ENCODE measurements at places on chromosomes 16 and 17.

GRCh38 chr17:68384471-68384870 lies 72.8 kb downstream of the WIPI1 start:
- DNase-seq, result no peak

- DNase-seq, result peak; percentile 18
Observed at GRCh38 chr16:80167657-80168390, 373.0 kb upstream of the DYNLRB2 start.

DNA sequence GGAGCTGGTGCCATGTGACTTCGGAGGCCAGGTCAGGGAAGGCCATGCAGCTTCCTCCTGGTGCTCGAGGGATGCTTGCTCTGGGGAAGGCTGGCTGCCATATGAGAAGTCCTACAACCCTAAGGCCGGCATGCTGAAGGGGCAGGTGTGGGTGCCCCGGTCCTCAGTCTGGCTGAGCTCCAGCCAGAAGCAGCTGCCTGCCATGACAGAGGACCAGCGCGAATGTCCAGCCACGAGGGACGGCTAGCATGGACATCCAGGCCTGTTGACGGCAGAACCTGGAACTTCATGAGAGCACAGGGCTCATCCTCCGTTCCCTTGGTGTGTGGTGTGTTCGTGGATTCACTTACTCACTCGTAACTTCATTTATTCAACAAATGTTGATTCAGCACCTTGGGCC lies 140.6 kb downstream of the IRF8 start:
- no peak for DNase-seq

DNA sequence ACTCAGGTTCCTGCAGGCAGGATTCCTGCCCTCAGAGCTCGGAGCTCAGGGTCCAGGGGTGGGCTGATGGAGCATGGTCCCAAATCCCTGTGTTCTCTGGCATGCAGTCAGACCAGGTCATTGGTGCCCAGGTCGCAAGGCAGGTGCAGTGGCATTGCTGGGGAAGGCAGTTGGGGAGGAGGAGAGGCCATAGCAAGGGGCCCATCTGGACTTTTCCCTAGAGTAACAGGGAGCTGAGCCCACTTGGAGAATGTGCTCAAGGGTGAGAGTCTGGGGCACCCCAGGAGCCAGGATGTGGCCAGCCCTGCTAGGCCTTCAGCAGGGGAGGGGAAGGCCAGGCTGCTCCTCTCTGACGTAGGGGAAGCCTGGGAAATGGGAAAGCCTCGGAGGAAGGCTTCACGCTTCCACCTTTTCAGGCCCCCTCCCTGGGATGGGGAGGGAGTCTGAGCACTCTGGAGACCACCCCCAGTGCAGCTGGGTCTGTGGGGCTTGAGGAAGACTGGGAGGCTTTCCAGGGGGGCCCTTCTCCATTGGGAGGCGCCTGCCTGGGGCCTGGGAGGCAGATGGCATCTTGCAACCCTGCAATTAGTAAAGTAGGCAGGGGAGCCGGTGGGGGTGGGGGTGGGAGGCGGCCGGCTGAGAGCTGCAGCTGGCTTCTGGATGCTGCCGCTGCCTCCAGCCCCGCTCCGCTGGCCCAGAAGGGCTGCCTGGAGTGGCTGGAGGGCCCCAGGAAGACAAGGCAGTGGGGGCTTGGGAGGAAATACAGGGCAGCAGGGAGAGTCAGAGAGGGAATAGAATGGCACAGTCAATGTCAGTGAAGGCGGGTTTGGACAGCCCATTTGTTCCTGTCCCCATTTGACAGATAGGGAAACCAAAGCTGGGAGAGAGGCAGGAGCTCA lies 21.1 kb upstream of the DOK4 start:
- DNase-seq, result no peak

DNA sequence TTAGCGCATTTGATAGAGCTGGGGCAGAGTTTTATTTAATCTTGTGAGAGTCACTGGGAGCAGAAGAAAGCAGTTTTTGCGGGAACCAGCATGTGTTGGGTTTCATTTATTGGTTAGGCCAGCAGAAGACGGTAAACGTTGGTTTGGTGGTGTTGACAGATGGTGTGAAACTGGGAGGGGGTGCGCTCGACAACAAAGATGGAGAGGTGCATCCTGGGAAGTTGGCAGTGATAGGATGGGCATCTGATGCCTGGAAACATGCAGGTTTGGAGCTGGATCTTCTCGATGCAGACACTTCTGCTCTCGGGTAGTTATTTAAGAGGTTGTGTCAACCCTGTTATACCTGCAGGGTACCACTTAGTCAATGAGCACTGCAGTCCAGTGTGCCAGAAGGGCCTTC lies 24.9 kb upstream of the CLEC18A start:
- DNase-seq, result no peak

GRCh38 chr17:21352981-21353265 lies 23.2 kb upstream of the KCNJ12 start:
- no peak for DNase-seq

DNA sequence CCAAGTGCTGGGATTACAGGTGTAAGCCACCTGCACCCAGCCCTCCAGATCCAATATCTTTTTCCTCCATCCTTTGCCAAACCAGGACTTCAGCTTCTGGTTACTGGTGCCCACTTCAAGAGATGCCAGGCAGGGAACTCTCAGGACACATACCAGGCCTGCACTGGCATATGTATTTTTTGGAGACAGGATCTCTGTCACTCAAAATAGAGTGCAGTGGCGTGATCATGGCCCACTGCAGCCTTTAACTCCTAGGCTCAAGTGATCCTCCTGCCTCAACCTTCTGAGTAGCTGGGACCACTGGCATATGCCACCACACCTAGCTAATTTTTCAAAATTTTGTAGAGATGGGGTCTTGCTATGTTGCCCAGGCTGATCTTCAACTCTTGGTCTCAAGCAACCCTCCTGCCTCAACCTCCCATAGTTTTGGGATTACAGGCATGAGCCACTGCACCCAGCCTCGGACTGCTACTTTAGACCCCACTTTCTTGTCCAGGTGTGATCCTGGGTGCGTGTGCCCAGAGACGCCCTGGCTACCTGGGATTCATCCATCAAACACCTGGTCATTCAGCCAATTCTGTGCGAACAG lies 55.8 kb downstream of the BMERB1 start:
- DNase-seq, result no peak

- DNase-seq, result no peak
Observed at GRCh38 chr16:10154389-10154788, 27.8 kb downstream of the GRIN2A start.

GRCh38 chr16:48592839-48593429 lies 17.0 kb downstream of the N4BP1 start:
- no peak for DNase-seq

- no peak for DNase-seq
Observed at GRCh38 chr16:27778171-27778925, 228.4 kb downstream of the KATNIP start.

Data from fibroblast of skin of abdomen (primary cell).